ENCODE measurements at places on chromosomes 1 and 21.

DNA sequence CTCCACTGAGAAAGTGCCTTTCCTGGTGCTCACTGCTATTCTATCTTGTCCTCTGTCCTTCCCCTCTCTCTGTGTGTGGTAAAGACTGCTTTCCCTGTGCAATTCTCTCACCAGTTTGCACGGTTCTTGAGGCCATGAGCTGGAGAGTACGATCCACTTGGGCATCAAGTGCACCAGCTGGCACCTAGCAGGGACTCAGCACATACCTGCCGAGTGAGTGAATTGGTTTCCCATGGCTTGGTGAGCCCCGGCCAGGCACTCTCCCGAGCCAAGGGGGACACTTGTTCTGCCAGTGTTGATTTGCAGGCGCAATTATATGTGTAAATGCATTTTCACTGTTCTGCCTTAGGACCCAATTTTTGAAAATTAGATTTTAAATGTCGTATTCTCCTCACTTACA is 313.5 kb downstream of the DISC1 start:
- no peak overlapping the region for H3K27ac ChIP-seq
- H3K4me3 ChIP-seq: no peak overlapping the region
- no peaks in the 10 kb centered on the region for H3K36me3 ChIP-seq
- DNase-seq: no peak

DNA sequence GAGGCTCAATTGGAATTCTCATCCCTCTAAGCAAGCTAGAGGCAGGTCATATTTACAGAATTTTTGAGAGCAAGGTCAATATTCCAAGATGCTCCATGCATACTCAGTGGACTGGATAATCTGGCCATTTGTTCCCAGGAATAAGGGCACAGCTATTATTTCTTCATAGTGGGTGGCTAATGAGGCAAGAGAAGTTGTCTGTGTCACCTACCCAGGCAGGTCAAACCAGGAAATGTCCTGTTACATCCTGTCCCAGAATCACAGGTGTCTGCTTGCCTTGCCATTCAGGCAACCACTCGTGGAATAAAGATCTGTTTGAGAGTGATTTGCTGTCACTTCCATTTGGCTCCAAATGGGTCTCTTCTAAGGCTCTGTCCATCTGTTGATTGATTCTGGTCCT is 85.2 kb upstream of the ZP4 start:
- no peak overlapping the region for H3K27ac ChIP-seq
- H3K4me1 ChIP-seq: no peaks in the 10 kb centered on the region
- no peak overlapping the region for H3K4me3 ChIP-seq
- no peaks in the 10 kb centered on the region for H3K36me3 ChIP-seq
- no peak for DNase-seq

GRCh38 chr21:31772674-31773555 is 41.0 kb upstream of the SCAF4 start:
- no peak overlapping the region for H3K27ac ChIP-seq
- H3K27me3 ChIP-seq: no peaks in the 10 kb centered on the region
- no peak for DNase-seq
- H3K4me3 ChIP-seq: no peak overlapping the region
- no peaks in the 10 kb centered on the region for H3K4me1 ChIP-seq

- H3K27me3 ChIP-seq: no peaks in the 10 kb centered on the region
- no peak overlapping the region for H3K27ac ChIP-seq
- H3K4me1 ChIP-seq: no peaks in the 10 kb centered on the region
- no peak for DNase-seq
- H3K4me3 ChIP-seq: peak overlapping the region; percentile 45
Measured at GRCh38 chr1:28582248-28582615, 9.8 kb upstream of the RAB42 start.

DNA sequence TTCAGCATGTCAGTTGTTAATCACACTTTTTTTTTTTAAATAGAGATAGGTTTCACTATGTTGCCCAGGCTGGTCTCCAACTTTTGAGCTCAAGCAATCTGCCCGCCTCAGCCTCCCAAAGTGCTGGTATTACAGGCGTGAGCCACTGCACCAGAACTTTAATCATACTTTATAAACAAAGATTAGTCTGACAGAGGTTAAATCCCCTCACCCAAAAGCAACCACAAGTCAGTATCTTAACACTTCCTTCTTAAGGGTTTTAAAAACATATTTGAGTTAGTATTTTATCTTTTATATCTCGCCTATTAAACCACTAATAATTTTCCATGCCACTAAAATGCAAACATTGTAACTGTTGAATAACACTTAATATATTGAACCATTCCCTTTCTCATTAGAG is 70.2 kb downstream of the COP1 start:
- H3K36me3 ChIP-seq: peaks cover 1% of the 10 kb centered on the region
- H3K4me1 ChIP-seq: no peaks in the 10 kb centered on the region
- H3K27me3 ChIP-seq: no peaks in the 10 kb centered on the region
- no peak for DNase-seq

DNA sequence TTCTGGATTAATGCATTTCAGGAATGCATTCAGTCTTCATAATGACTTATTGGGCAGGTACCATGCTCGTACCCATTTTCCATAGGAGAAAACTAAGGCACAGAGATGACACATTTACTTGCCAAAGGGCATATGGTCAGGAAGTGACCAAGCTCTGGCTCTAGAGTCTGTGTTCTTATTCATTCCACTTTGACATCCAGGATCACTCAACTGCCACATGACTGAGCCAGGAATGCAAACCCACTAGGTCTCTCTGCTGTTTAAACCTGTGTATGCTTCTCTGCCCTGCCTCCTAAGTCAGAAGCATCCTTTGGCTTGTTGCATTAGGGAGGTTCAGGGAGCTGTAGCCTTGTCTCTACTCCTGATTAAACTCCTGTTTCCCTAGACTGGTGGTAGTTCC is 7.5 kb downstream of the KAZN start:
- no peaks in the 10 kb centered on the region for H3K36me3 ChIP-seq
- H3K4me1 ChIP-seq: no peaks in the 10 kb centered on the region
- H3K27me3 ChIP-seq: no peaks in the 10 kb centered on the region

DNA sequence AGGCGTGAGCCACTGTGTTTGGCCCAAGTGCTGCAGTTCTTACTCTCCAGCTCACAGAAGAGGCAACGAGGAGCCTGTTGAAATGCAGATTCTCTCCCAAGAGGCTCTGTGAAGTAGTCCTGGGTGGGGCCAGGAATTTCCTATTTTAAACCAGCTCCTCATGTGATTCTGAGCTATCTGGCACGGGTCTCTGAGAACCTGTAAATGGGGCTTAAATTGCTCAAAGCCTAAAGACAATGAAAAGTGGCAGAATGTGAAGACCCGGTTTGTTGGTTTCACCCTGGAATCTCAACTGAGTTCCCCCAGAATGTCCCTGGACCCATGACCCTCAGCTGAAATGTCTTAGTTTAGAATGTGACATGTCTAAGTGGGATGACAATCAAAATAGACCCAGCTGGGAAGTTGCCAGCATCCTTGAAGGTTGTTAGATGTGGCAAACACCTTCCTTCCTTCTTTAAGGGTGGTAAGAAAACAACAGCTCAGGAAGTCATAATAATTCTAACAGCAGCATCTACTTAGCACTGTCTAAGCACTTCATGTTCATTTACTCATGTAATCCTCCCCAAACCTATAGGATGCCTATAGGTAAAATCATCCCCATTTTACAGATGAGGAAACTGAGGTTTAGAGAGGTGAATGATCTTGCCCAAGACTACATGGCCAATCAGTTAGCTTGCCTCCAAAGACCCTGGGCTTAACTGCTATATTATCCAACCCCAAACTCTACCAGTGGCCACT is 20.9 kb upstream of the ATP5PO start:
- H3K36me3 ChIP-seq: no peaks in the 10 kb centered on the region
- no peak overlapping the region for H3K4me3 ChIP-seq
- no peak for DNase-seq
- no peaks in the 10 kb centered on the region for H3K27me3 ChIP-seq
